ENCODE measurements at places on chromosomes 2 and 18.

- no peak for DNase-seq
Observed at GRCh38 chr2:1744151-1744445, 217 bp downstream of the PXDN start.

GRCh38 chr2:235864733-235865515 lies 303.3 kb downstream of the GBX2 start:
- no peak for DNase-seq

- no peak for DNase-seq
Observed at GRCh38 chr2:199220920-199221319, 236.8 kb downstream of the SATB2 start.

GRCh38 chr18:22019193-22019592 lies 150.2 kb upstream of the GATA6 start:
- no peak for DNase-seq

- DNase-seq: no peak
Observed at GRCh38 chr18:45997700-45998151, 30.6 kb upstream of the EPG5 start.

DNA sequence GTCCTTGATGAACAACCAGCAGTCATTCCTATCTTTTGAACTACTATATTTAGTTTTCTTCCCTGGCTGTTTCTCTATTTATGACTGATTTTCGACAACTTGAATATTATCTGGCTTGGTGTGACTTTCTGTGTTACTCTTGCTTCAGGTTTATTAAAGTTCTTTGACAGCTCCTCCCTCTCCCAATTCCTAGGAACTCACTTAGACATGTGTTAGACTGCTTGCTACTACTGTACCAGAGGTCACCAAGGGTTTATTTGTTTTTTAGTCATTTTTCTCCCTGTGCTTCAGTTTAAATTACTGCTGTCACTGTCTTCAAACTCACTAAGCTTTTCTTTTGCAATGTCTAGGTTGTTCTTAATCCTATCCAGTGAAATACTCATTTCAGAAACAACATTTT lies 90.5 kb downstream of the TMEM131 start:
- no peak for DNase-seq

DNA sequence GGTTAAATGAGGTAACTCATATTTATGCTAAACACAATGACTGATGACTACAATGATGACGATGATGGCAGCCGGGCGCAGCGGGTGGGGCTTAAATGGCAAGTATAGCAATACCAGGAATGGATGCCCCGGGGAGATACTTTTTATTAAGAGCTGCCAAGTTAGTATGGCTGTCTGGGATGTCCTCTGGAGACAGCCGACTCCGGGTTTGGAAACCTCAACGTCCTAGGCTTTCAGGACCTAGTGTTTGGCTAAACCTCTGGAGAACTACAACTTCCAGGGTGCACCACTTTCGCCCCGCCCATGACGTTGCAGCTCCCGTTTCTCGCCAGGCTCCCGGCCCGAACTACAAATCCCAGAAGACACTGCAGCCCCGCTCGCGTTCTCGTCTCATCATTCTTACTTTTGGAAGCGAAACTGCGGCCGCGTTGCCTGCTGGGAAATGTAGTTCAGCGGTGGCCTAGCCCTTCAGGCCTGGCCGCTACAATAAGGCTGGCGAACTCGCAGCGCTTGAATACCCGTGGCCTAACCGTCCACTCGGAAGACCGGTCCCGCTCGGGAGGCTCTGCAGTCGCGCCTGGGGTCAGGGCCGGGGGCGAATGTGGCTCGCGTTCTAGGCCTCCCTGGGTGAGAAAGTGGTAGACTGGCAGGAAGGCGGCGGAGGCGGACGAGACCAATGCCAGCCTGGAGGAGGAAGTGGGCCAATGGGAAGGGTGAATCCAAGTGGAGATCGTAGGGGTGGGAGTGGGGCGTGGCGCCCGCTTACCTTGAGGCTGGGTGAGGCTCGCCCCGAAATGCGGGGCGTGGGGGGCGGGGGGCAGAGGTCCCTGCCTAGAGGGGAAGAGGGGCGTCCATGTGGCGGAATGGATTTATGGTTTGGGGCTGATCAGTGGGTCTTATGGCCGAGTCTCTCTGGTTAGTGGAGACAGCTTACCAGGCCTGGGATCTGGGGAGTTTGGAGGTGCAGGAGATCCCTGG lies at the start of gene SMARCAL1:
TSS of gene SMARCAL1 (plus strand) at position 463 of the 978 bp plus-strand sequence. CDS start 2,221 bp downstream, outside the sequence.
- DNase-seq: peak; percentile 96

DNA sequence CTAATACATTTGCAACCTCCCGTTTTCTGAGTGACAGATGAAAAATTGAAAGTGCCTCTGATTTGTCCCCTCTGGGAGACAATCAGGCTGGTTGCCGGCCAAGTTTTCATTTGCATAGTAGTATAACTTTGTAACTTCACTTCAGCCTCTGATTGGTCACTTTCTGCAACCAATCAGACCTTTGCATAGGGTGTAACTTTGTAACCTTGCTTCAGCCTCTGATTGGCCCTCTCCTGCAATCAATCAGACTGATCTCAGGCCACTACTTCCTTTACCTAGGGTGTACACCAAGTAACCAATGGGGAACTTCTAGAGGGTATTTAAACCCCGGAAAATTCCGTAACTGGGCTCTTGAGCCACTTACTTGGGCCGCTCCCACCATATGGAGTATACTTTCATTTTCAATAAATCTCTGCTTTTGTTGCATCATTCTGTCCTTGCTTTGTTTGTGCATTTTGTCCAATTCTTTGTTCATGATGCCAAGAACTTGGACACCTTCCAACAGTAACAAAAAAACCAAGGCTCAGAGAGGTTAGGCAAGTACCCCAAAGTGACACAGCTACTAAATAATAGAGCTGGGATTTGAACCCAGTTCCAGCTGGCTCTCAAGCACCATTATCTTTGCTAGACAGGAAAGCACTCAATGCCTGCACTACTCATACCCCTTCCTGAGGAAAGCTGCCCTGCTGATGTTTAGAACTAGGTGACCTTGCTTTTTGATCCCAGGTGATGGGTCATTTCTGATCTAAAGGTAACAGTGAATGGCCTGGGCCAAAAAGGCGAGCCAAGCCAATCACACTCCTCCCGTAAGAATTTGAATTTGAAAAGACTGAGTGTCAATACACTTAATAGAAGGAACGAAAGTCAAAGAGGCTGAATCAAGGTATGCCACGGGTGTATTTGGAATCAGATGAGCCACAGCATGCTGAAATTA lies 10.9 kb upstream of the MYOM1 start:
- DNase-seq: no peak

GRCh38 chr2:98726205-98726604 lies 4.7 kb downstream of the MGAT4A start:
- DNase-seq: no peak

- no peak for DNase-seq
Observed at GRCh38 chr2:58698620-58699019, 457.5 kb upstream of the FANCL start.

- DNase-seq: no peak
Observed at GRCh38 chr18:79825913-79826312, 28.2 kb downstream of the KCNG2 start.

DNA sequence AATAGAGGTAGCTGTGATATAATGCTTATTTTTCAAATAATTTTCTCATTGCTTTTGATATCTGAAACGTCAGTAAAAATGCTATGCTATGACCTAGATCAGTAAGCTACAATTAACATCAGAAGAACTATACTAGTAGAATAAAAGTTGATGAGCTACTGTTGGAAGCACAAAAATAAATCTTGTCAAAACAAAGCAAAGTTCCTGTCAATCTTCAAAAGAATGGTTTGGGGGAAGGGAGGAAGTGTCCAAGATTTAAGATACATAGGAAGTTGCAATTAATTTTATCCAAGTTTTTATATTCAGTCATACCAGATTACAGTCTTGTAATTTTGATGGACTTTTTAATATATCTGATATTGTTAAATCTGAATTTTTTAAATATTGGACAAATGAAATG lies 19.2 kb downstream of the IRS1 start:
- no peak for DNase-seq

- DNase-seq: no peak
Observed at GRCh38 chr2:143692162-143692561, 562.9 kb downstream of the ARHGAP15 start.

DNA sequence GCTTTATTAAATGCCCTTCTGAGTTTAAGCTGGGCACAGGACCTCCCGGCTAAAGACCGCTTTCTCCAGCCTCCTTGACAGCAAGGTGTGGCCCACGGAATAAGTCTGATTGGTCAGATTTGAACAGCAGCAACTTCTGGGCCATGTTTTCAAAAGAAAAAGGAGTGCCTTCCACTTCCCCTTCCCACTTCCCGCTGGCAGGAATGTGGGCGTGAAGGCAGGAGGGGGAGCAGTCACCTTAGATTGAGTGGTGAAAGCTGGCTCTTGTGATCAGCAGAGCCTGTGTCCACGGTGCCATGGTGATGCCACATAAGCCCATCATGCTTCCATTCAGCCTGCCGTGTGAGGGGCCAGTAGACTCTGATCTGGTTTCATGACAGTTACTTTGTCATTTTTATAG lies 136.6 kb upstream of the GLI2 start:
- DNase-seq: no peak

- DNase-seq: no peak
Observed at GRCh38 chr2:6602471-6602870, 263.2 kb downstream of the CMPK2 start.

GRCh38 chr2:235860111-235860510 lies 308.1 kb downstream of the GBX2 start:
- no peak for DNase-seq

DNA sequence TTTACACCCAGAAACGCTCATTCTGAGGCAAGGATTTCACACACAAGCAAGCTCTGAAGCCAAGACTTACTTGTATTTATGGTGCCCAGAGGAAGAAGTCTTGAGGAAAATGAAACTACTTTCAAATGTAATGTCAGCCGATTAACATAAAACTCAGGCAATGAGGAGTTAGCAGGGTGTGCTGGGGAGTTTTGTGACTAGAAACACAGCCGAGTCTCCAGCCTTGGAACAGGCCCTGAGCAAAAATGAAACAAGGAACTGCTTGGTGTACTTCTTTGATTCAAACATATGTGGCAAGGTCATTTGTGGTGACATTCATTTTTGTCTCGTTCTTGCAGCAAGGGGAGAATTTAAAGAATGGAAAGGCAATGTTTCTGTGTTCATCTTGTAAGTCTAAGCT lies 4.5 kb downstream of the DYTN start:
- DNase-seq: no peak

DNA sequence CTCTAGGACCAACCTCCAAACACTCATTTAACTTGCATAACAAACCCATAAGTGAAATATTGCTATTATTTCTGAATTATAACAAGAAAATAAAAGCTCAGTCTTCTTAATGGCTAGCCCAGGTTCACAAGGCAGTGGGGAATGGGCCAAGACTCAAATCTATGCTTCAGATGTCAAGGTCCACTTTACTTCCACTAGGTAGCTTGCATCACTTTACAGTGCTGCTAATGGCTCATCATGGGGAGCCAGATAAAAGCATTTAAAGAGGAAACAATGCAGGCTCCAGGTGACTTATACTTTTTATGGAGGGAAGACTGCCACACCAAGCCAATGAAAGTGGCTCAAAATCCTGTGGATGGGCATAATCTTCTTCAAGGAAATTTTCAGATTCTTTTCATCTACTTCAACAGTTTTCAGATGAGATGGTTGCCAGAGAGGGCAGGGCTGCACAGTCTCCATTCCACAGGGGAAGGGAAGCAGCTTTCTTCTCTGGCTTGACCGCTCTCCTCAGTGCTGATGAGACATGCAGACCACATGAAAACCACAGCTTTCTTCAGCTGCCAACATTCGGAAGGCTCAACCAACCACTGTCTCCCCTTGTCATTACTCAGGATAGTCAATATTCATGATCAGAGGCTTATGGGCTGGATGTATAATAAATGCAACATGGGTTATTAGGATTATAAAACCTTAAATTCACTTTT lies 361.9 kb upstream of the MEX3C start:
- DNase-seq: no peak

GRCh38 chr2:45759310-45759851 lies 107.9 kb downstream of the PRKCE start:
- no peak for DNase-seq

GRCh38 chr2:121179467-121179866 lies 105.5 kb downstream of the TFCP2L1 start:
- no peak for DNase-seq

DNA sequence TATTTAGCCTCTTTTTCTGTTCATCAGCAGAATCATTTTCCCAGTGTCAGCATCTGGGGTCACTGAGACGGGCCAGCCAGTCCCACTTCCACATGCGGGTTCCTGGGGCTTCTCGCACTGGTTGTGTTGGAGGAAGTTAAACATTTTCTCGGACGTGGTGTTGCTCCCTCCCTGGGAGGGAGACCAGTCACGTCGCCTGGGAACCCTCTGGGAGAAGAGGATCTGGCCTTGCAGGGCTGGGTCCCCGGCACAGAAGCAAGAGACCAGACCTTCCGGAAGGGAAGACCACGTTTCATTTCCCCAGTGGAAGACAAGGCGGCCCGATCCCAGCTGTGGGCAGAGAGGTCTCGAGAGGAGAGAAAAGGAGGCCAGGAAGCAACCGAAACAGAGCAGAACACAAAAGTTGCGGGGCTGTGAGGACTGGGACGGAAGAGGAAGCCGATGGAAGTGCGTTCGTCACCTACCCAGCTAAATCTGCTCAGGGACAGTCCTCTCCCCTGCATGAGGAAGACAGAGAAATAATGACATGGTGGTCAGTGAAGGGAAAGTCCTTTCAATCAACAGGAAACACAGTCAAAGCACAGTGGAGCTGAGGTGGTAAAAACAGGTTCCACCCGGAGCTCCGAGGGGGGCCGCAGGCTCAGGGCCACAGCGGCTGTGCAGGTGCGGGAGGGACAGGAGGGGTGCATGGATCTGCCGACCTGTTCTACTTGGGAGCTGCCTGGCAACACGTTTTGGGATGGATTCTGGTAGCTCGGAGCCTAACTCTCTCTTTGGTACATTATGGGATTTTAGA lies 144.4 kb downstream of the MBP start:
- no peak for DNase-seq

DNA sequence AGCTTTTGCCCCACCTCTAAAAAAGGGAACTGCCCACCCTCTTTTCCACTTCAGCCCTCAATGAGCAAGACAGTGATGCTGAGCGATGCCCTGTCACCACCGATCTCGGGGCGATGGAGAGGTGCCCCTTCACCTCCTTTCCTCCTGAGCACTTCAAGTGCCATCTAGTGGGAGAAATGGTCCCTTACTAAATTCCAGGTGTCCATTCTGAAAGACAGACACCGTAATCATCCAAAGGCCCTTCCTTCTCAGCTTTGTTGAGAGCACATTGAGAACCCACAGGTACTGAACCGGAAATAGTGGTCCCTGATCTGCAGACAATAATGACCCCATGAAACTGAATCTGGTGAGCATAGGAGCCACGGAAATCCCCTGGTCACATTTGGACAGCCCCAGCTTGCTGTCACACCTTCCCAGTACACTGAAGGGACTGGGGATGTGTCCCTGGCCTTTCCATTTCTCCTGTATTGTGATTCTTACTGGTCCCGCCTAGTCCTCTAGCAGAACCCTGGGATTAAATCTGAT lies 38.5 kb downstream of the KCTD18 start:
- no peak for DNase-seq

- DNase-seq: no peak
Observed at GRCh38 chr2:61770746-61771145, 83.1 kb downstream of the FAM161A start.

- no peak for DNase-seq
Observed at GRCh38 chr2:107402330-107402729, 424.4 kb upstream of the RGPD4 start.

- no peak for DNase-seq
Observed at GRCh38 chr2:221211653-221212052, 360.5 kb downstream of the EPHA4 start.

Data from activated CD8-positive, alpha-beta memory T cell treated with anti-CD3 and anti-CD28 coated beads for 4 hours (primary cell).